ENCODE measurements at places on chromosomes 11 and 22. TPM values are rescaled to one million over a fixed set of nuclear protein-coding genes. Genes with fewer than 3 reads are reported as not detected.

DNA sequence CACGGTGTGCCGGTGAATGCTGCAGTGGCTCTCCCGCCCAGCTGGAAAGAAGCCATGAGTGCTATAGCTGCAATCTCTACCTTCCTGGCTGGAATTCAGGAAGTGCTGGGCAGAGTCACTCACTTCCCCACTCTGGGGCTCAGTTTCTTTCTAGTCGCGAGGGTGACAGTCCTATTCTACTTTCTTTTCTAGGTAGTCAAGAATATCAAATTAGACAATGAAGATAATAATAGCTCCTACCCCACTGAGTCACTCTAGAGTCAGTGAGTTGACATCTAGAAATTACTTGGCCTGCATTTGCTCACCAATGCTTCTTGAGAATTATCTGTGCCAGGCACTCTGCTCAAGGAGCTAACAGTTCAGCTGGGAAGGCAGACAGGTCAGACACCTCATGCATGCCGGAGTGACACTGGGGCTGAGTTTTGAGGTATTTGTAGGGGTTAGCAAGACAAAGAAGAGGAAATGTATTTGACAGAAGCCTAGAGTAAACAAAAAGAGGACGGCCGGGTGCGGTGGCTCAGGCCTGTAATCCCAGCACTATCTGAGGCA, 3.2 kb downstream of the CENPM start:
- DNase-seq, result no peak

- no peak for DNase-seq
Observed at GRCh38 chr11:73321604-73322381, 13.7 kb downstream of the ARHGEF17 start.

GRCh38 chr11:28674433-28675103, 566.4 kb downstream of the METTL15 start:
- no peak for DNase-seq

Gene SLC36A4
- 4.4 TPM for total RNA-seq

Measured in pancreas (tissue), 10 donors.